Nucleus accumbens (tissue), 56 donors: ENCODE measurements at places on chromosomes 4 and X.

- DNase-seq = no peak
Measured at GRCh38 chr4:100288161-100288560, 97.9 kb upstream of the DDIT4L start.

GRCh38 chr4:33751050-33751449 is 2493.3 kb downstream of the ARAP2 start:
- no peak for DNase-seq

- no peak for DNase-seq
Measured at GRCh38 chr4:122772986-122773385, 40.5 kb downstream of the BBS12 start.

GRCh38 chr4:853416-853781 is 27.5 kb upstream of the CPLX1 start:
- no peak for DNase-seq

GRCh38 chr4:183920512-183920911 is 15.4 kb downstream of the STOX2 start:
- DNase-seq = no peak

GRCh38 chr4:117549524-117549923 is 464.1 kb upstream of the TRAM1L1 start:
- DNase-seq = no peak
